ENCODE measurements at places on chromosomes 13 and 19.
A peak's percentile ranks its signal among the peaks of the same experiment; 100 is the strongest.

GRCh38 chr19:30149300-30149699, 207.3 kb downstream of the URI1 start:
- no peak for DNase-seq

- DNase-seq = peak; percentile 19
Measured at GRCh38 chr13:31538067-31539042, 201.0 kb upstream of the RXFP2 start.

DNA sequence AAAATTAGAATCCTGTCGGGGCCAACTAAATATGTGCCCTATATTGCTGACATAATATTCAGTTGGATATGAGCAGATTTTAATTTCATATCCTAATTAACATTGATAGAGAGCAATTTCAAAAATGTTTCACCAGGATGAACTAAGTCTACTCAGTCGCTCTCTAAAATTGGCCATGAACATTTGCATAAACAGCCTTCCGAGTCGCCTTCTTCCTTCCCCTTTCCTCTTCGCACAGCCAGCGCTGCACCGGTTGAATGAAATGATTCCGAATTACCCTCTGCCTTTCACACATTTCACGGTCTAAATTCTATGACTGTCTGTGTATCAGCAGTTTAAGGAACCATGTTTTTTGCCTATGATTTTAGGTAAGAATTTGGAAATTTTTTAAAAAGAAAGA, 413.7 kb downstream of the LIG4 start:
- DNase-seq = no peak

DNA sequence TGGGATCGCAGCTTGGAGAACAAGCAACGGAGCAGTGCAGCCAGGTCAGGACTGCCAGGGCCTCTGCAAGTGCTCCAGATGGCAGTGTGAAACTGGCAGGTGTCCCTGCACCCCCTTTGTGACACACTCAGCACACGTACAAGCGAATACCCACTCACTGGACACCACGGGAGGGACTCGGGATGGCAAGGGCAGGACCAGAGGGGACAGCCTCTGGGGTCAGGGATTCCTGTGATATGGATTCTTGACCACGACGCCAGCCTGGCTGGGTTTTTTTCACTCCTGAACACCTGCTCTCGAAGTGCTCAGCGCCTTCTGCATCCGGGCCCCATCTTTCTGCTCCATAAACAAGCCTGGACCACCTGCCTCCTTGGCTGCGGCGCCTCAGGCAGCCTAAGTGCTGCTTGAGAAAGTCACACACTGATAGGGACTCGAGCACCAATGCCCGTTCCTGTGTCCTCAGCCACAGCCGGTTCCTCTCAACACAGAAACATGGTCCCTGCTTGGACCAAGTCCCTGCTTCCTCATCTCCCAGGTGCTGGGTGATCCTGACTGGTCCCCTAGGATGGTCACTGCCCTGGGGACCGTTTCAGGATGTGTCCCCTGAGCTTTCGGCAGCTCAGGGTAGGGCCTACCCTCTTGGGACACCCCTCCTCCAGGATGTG, 22.0 kb downstream of the ELAVL1 start:
- no peak for DNase-seq

GRCh38 chr13:23709536-23709935, 139.3 kb downstream of the TNFRSF19 start:
- no peak for DNase-seq

GRCh38 chr13:50910485-50910805, 854 bp downstream of the RNASEH2B start:
- peak; percentile 49 for DNase-seq

- no peak for DNase-seq
Measured at GRCh38 chr13:44489751-44490150, 86.4 kb downstream of the TSC22D1 start.

DNA sequence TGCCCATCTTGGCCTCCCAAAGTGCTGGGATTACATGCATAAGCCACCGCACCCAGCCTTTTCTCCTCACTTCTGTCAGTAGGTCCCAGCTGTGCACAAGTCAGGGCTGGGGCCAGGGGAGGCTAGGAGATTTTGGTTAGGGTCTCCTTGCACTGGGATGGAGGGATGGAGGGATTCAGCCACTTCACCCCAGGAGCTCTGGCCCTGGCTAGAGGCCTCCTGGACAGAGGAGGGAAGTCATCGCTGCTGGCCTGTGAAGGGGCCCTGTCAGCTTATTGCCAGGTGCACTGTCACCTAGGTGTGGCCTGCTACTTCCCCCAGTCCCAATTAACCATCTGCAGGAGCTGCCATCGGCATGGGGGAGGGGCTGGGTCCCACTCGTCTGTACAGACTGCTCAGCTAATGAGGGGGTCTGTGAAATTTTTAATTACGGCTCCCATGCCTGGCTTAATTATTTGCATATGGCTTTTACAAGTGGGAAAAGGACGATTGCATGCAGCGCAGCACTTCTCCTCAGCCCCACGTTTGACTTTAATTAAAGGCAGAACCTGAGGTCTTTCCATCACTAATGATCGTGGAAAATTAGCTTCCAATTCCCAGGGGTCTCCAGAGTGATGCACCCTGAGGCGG, 52.4 kb downstream of the CHST8 start:
- DNase-seq = no peak

GRCh38 chr19:2326699-2327360, 1.6 kb downstream of the LSM7 start:
- no peak for DNase-seq

DNA sequence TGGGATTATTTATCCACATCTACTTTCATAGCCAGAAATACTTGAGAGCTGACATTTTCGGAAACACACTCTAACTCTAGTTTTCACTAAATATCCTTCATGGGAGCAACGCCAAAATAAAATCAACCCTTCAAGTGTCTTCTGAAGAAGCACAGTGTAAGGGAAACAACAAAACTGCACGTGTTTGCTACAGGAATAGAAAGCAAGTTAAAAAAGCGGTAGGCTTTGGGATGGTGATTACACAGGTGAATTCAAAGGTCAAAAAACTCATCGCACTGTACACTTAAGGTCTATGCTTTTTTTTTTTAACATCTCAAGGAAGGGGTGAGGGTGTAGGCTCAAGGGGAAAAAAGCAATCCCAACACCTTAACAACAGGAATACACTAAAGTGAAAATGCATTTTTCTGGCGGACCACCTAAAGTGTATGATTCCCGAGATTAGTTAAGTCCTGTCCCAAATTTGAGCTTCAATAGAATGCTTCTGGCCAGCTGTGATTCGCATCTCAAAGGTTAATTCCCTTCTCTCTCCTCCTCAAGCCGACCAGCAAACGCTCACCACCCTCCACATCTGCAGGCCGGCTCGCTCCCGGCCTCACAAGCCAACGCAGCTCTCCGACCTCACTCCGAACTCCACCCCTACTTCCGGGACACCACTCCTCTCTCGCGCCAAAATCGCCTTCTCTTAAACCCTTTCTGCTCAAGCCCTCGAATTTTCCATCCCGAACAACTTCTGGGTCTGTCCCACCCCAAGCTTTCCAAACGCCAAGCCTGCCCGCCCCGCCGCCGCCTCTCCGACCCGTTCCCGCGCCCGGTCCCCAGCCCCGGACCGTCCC, 1.1 kb downstream of the ARGLU1 start:
- peak; percentile 12 for DNase-seq

Data from RCC 7860 (cell line).